Ascending aorta (tissue), 2 donors: ENCODE measurements at places on chromosomes 3 and 15.

- H3K4me3 ChIP-seq: no peak overlapping the region
- no peak for DNase-seq
- H3K27me3 ChIP-seq: no peaks in the 10 kb centered on the region
- H3K36me3 ChIP-seq: no peaks in the 10 kb centered on the region
Measured at GRCh38 chr3:55686426-55687254, 199.5 kb upstream of the WNT5A start.

- no peak overlapping the region for H3K27ac ChIP-seq
- H3K36me3 ChIP-seq: no peaks in the 10 kb centered on the region
- H3K4me3 ChIP-seq: no peak overlapping the region
- H3K4me1 ChIP-seq: no peaks in the 10 kb centered on the region
Measured at GRCh38 chr15:38041576-38041975, 107.1 kb downstream of the TMCO5A start.

GRCh38 chr15:42409011-42409410 lies 49.7 kb downstream of the CAPN3 start:
- peaks cover 2% of the 10 kb centered on the region for H3K4me1 ChIP-seq
- no peaks in the 10 kb centered on the region for H3K27me3 ChIP-seq
- no peak for DNase-seq
- peaks cover 15% of the 10 kb centered on the region for H3K36me3 ChIP-seq
- H3K4me3 ChIP-seq: no peak overlapping the region

DNA sequence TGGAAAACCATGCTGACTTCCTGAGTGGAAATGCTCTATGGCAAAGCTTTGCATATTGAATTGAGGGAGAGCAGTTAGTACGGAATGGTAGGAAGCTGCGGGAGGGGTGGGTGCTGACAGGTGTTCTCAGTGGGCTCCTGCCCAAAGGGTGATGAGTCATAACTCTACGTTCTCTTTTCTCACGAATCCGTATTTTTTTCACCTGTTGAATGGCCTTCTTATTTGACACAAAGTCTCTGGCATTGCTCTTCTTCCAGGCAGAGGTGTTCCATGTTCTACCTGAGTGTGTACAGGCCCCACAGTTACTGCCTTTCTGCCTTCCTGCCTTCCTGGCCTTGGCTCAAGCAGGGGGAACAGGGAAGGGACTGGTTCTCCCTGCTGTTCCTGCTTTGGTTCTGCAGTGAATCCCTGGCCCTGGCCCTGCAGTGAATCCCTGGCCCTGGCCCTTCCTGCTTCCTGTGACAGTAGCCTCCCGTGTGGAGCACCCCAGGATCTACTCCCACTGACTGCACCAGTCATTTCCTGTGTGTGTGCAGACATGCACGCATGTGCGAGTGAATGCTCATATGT lies 31.9 kb downstream of the TRAK1 start:
- no peaks in the 10 kb centered on the region for H3K27me3 ChIP-seq
- no peak overlapping the region for H3K27ac ChIP-seq
- no peak overlapping the region for H3K4me3 ChIP-seq
- peaks cover 16% of the 10 kb centered on the region for H3K36me3 ChIP-seq
- no peak for DNase-seq

GRCh38 chr3:119177321-119177720 lies 3.9 kb downstream of the UPK1B start:
- no peaks in the 10 kb centered on the region for H3K4me1 ChIP-seq
- DNase-seq: no peak
- no peaks in the 10 kb centered on the region for H3K36me3 ChIP-seq

DNA sequence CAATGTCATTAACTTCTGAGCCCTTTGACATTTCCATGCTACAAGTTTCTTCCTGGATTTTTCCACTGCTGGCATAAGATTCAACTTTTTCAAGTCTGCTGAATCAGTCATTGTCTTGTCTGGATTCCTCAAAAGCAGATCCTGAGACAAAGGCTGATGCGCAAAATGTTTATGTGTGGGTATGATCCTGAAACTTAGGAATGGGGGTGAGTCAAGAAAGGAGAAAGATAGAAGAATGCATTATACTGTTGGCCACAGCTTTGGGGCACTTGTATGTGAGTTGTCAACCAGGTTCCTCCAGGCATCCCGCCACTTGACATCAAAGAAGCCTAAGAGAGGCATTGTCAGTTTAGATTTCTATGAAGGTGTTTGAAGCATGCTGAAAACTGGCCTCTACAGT lies 50.4 kb downstream of the FOXB1 start:
- no peaks in the 10 kb centered on the region for H3K27me3 ChIP-seq
- no peak overlapping the region for H3K4me3 ChIP-seq
- H3K27ac ChIP-seq: no peak overlapping the region

DNA sequence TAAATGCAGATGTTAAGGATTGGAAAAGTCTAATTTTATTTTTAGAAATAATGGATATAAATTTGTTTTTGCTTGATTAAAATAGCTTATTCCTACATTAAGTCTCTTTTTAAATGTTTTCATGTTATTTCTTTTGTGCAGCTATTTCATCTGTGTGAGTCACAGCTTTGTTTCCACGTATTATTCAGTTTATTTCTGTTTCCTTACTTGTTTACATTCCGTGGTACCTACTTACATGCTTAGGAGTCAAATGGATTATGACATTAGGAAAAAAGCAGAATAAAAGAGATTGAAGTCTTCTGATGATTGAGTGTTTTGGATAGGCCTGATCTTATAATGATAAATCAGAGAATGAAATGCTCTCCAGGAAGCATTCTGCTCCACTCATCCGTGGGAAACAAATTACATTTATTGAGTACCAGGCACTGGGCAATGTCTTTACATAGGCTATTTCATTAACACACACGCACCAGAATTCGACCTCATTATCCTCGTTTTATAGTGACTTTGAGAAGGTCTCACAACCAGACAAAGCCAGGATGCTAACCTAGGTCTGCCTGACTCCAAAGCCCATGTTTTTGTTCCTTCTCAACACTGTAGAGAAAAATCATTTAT lies 38.1 kb upstream of the RASA2 start:
- H3K27ac ChIP-seq: peak overlapping the region; percentile 60
- no peak for DNase-seq
- H3K27me3 ChIP-seq: no peaks in the 10 kb centered on the region
- no peaks in the 10 kb centered on the region for H3K4me1 ChIP-seq
- H3K4me3 ChIP-seq: no peak overlapping the region
- peaks cover 24% of the 10 kb centered on the region for H3K36me3 ChIP-seq

DNA sequence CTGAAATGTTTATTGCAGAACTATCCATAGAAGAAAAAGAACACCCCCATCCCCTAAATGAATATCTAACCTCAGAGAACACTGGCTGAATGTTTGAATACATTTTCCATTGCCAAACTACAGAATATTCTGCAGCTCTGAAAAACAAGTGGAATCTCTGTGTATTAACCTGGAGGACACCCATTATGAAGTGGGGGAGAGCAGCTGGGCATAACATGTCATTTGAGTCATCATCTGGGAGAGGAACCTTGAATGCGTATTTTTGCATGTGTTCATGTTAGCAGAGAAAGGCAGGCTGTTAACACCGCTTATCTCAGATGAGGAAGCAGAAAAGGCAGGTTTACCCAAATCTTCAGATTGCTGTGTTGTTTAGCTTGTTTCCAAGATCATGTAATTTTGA lies 31.5 kb downstream of the ESYT3 start:
- H3K4me1 ChIP-seq: no peaks in the 10 kb centered on the region
- H3K4me3 ChIP-seq: no peak overlapping the region
- no peaks in the 10 kb centered on the region for H3K36me3 ChIP-seq
